ENCODE measurements at places on chromosomes 2 and 18.

GRCh38 chr18:23963443-23964165 lies 51.0 kb upstream of the TTC39C start:
- no peak for DNase-seq

GRCh38 chr18:49894517-49895226 lies 81.3 kb upstream of the ACAA2 start:
- DNase-seq: no peak

DNA sequence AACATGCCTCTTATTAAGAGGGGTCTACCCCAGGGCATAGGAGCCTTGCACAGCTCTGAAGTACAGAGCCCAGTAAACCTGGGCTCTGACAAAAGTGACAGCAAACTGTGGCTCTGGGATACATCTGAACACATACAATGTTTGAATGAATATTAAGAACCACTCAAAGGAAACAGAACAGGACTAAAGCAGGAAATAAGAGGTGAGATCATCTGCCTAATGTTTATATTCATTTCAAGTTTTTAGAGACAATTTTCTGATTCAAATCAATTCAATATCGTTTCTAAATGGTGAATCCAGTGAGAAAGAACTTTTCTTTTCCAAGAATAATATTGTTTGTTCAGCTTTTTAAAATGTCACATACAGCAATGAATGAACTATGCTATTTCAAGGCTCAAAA lies 136.7 kb upstream of the CAVIN2 start:
- no peak for DNase-seq

- DNase-seq: no peak
These were observed 52.3 kb downstream of the ZEB2 start for GRCh38 chr2:144467502-144468137.

GRCh38 chr2:166373539-166373938 lies 2.2 kb downstream of the SCN9A start:
- no peak for DNase-seq

- no peak for DNase-seq
These were observed 37.8 kb downstream of the SH3RF3 start for GRCh38 chr2:109166811-109167210.

GRCh38 chr2:65276609-65277008 lies 49.0 kb downstream of the ACTR2 start:
- DNase-seq: no peak

- DNase-seq: no peak
These were observed 456.9 kb upstream of the TNP1 start for GRCh38 chr2:217316743-217317142.

DNA sequence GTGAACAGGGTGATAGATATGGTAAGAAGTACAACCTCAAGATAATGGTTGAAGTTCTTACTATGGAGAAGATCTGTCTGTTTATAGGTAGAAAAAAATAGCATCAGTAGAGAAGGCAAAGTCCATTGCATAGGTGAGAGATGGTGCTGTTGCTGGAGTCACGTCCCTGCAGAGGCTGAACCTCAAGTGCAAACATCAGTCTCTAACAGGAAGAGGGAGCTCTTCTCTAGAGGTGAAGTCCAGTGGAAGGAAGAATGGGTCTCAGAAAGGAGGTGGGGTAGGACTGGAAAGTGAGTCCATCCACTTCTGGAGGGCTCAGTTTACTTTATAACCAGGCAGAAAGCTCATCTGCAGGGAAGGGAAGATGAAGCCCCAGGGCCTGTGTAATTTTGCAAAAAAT lies 337.7 kb downstream of the MEIS1 start:
- DNase-seq: no peak

GRCh38 chr2:23351388-23352141 lies 33.4 kb upstream of the KLHL29 start:
- DNase-seq: peak; percentile 95
